Suprapubic skin (tissue), 4 donors: ENCODE measurements at places on chromosomes 5 and 9.

- DNase-seq, result no peak
Observed at GRCh38 chr5:16759147-16759773, 142.5 kb upstream of the RETREG1 start.

GRCh38 chr9:123922911-123923310, 7.0 kb downstream of the DENND1A start:
- DNase-seq, result no peak

DNA sequence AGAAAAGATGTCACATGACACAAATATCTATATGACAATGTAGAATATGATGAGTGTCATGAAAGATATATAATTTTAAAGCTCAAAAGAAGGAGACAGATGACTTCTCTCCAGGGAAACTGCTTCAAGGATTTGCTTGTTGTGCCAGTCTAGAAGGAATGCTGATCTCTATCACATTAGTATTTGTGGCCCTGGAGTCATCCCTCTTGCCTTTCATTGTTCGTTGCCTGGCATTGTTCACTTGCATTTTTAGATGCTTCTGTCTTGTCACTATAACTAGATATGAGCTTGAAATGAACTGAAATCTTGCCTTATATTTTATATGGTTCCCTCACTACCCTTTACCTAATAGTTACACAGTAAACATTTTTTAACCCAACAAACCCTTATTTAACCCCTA, 207.5 kb downstream of the ZNF608 start:
- DNase-seq, result no peak

DNA sequence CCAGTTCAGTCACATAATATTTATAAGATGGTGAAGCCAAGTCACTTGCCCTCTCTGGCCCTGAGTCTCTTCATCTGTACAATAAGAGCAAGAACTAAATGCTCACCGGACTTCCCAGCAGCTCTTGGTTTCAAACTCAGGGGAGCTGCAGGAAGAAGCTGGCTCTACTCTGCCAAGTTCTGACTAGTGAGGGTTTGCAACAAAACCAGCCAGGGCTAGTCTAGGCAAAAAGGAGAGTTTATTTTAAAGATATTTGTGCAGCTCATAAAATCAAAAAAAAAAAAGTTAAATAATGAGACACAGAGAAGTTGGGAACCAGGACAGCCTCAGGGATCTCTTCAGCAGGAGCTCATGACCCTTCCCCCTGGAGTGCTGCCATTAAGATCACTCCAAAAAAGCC, 107.3 kb downstream of the DOCK2 start:
- DNase-seq, result no peak

DNA sequence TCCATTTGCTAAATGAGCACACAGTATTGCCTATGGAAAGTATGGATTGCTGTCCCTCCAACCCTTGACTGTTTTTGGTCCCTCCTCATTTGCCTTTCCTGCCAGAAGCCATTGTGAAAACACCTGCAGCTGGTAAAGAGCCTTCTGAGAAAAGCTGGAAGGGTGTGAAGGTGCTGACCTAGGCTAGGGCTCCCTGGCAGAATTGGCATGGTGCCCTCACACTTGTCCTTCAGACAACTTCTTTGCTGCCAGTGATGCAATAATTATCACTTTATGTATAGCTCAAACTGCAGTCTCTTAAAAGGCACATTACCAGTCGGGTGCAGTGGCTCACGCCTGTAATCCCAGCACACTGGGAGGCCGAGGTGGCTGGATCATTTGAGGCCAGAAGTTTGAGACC, 4.2 kb downstream of the TXNDC15 start:
- DNase-seq, result no peak

DNA sequence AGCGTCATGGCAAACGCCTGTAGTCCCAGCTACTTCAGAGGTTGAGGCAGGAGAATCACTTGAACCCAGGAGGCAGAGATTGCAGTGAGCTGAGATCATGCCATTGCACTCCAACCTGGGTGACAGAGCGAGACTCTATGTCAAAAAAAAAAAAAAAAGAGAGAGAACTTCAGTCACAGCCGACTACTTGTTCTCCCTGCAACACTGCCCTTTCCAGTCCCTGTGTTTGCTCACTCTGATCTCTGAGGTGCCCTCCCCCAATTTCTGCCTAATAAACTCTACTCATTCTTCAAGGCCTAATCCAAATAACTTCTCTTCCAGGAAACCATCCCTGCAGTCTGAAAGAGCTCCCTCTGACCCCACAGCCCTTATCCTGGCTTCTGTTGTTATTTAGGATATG, 28.1 kb downstream of the GFRA3 start:
- DNase-seq, result no peak

DNA sequence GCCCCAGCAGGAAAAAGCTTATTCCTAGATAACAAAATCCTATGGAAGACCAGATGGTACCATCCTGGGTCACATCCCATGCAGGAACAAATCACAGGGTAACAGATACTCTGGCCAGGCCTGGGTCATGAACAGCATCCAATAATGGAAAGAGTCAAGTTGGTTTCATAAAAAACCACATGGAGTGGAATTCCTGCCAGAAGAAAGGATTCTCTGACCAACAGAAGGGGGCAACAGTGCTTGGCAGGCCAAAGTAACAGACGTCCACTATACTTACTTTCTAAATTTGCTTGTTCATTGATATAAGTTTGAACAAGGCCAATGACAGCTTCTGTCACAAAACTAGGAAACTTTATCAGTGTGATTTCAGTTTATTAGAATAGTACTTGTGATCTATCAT, 273.5 kb downstream of the ARRDC3 start:
- no peak for DNase-seq

GRCh38 chr5:164073081-164073480, 567.7 kb downstream of the MAT2B start:
- no peak for DNase-seq
